Activated T-cell treated with anti-CD3 and anti-CD28 coated beads for 48 hours (primary cell): ENCODE measurements at places on chromosomes 2 and 18.
A peak's percentile ranks its signal among the peaks of the same experiment; 100 is the strongest.

DNA sequence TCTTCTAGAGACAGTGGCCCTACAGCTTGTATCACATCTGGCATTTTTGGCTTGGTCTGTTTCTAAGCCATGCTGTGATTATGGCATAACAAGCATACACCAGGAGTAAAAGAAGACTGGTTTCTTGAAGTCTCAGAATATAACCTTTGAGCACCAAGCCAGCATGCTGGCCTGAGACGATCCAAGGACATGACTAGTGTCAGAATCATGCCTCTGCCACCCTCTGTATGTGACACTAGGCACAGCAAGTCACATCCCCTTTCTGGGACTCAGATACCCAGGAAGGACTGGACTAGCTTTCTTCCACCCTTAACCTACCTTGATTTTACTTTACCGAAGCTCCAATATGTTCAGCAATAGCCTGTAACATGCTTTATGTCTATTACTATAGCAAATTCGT, 345.5 kb downstream of the SETBP1 start:
- DNase-seq, result no peak

DNA sequence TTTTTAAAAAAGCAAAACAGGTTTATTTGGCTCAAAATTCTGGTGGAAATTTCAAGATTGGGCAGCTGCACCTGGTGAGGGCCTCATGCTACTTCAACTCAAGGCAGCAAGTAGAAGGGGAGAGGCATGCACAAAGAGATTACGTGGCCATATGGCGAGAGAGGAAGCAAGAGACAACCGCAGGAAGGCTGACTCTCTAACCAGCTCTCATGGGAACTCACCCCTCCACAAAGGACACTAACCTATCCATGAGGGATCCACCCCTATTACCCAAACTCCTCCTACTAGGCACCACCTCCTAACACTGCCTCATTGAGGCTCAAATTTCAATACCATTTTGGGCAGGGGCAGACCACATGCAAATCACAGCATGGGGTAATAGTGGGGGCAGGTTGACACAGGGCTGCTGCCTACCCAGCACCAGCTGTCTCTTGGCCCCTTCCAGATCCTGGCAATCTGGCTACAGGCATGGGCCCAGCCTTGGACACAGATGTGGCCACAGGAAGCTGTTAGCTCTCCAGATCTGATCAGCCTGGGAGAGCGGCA, 2.0 kb upstream of the CAPN10 start:
- no peak for DNase-seq

DNA sequence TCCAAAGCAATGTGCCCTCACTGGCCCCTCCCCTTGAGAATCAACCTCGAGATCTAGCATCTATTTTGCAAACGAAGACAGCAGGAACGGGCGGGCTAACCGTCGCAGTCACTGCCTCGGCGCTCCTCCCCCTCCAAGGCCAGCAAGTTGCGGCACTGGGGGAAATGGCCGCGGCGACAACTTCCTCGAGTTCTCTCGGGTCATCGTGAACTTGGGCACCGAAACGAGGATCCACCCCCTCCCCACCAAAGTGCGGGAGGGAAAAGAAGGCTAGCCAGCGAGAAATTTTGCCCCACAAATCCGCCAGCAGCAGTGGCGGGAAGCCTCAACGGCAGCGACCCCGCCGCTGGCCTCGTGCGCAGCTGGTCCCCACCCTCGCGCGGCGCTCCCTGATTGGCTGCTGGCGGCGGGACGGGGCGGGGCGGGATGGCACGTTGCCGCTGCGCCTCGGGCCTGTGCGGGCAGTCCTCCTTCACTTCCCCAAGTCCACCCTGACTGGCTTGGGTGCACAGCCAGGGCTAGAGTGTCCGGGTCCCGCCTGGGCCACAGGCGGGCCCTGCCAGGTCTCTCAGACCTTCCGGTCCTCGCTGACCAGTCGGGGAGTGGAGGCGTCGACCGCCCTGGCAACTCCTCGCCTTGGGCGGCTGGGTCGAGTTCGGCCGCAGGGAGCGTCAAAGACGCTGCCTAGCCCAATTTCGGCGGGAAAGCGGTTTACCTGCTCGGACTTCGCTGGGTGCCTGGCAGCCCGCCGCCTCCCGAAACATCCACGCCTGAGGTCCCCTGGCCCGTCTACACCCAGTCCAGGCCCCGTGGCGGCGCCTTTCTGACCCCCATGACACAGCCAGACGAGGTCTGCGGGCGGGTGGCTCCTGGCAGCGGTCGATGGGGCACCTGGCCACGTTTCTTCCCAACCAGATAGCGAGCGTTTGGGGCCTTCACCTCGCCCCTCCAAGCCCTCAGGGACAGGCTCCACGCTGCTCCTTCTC, at the start of gene BOLL:
Gene BOLL (minus strand): TSS at position 364 of the 986 bp plus-strand sequence. CDS start 3,469 bp downstream, outside the sequence.
- no peak for DNase-seq

DNA sequence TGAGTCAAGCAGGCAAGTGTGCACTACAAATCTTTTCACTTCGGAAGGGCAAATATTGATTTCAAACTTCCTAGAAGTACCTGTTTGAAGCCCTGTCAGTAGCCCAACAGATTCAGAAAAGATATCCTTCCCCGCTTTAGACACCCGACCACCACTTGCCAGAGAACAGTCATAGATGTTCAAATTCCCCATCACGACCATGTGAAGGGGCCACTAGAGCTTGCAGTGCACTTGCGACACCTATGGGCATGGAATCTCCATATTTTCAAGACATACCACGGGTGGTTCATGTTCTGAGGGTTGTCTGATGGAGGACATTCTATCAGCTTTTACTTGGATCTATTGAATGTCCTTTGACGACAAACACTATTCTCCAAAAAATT, 23.8 kb downstream of the GNLY start:
- no peak for DNase-seq

DNA sequence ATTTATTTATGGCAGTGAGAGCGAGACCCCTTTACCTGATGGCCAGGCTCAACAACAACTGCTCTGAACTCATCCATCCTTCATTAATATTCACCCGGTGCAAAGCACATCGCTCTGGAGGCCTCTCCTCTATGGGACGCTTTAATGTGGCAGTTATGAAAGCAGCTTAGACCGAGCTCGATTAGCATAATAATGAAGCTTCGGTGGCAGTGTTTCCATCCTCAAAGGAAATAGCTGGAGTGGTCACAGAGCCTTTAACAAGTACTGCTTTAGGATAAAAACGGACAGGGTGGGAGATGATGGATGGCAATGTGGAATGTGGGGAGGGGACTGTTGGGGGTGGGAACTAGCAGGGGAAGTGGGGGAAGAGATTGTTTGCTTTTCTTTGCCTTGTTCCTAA, 243.9 kb downstream of the SLC4A3 start:
- DNase-seq, result no peak

DNA sequence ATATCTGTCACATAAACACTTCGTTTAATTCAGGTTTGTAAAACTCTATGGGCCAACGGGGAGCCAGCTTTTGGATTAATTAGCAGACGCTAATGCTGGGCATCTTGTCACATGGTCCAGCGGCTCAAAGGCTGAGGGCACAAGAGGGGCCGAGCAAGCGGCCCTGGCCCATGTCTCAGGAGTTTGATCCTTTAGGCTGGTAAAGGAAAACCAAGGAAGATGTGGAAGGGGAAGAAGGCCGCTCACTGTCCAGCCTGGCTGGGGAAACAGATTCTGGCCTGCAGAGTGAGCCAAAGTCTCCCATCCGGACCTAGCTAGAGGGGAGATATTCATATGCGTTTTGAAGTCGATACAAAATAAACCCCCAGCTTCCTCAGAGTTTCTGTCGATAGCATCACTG, 248.6 kb upstream of the SIX2 start:
- no peak for DNase-seq

DNA sequence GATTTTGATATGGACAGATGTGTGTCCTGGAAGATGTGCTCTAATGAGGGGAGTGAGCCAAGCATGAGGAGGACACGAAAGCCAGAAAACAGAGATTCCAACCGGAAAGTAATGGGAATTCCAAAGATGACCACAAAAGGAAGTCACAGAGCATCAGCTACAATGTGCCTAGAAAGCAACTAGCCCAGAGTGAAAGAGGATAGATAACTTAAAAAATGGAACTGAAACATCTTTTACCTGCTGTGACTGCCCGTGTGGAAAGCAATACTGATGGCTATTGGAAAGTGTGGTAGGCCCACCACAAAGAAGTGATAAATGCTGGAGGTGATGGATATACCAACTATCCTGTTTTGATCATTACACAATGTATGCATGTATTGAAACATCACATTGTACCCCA, 21.6 kb downstream of the DNMT3A start:
- DNase-seq, result no peak

DNA sequence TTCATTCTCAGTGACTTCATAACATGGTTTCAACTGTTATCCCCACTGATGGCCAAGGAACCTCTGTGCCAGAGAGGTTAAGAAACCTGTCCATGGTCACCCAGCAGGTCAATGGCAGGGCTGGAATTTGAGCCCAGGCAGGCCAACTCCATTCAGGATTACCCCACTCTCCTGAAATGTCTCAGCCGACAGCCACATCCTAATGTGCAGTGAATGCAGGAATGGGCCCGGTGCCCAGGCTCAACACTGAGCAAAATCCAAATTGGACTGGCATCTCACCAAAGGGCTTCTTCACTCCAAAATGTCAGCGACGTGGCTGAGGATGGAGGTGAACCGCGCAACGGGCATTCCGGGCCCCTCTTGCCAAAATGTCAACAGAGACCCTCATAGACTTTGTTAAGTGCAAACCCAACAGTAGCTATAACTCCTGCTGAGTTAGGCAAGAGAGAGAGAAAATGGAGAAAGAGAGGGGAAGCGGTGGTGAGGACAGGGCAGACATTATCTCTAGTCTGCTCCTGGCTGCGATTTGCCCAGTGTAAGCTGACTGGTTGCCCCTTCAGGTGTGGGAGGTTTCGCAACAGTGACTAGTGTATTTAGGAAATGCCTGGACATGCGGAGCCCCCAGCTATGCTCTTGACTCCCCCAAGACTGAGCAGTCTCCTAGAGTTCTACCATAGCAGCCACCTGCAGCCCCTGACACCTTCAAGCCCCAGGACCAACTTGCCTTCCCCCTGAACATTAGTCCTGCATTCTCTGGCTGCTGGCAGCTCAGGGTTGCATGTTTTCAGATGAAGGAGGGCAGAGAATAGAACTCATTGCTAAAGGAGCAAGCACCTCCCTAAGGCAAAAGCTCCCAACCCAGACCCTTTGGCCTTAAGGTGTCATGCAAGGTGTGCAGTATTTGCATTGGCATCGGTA, 167.7 kb downstream of the ANAPC1 start:
- DNase-seq, result no peak

DNA sequence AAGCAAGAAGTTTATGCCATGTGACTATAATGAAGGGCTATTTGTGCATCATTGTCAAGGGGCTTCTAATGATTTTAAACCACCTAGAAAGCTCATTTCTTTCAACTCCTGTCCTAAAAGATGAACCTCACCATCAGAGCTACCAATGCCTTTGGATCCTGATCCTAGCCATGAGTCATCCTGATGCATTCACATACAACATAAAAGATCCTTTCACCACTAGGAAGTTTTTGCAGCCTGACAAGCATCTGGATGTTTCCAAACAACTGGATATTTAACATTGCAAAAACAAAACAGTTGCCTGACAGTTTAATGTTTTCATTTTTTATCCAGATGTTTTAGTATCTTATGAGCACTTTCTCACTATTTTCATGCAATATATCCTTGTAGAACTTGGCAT, 425.3 kb downstream of the MBD2 start:
- no peak for DNase-seq

GRCh38 chr2:45778720-45779171, 127.3 kb downstream of the PRKCE start:
- DNase-seq, result peak; percentile 29

- DNase-seq, result no peak
Observed at GRCh38 chr2:223101340-223102039, 49.5 kb downstream of the KCNE4 start.
